Sigmoid colon (tissue), 7 donors: ENCODE measurements at places on chromosomes 4 and X. TPM values are rescaled to one million over a fixed set of nuclear protein-coding genes. Genes with fewer than 3 reads are reported as not detected.

DNA sequence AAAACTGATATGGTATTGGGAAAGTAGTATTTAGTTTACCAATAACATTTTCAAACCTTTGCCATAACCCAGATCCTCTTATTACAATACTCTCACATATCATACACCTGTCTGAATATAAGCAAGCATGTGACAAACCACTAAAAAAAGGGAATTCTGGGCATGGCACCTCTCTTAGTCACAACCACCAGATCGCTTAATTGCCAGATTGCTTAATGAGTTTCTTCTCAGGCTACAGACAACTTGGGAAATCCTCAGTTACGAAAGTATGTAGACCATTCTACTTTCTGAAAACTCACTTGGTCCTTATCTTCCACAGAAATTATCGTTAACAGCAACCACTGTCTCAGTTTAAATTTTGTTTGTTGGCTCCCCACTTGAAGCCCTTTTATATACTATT lies 2.1 kb downstream of the NAF1 start:
- DNase-seq = no peak

- no peak for DNase-seq
Observed at GRCh38 chrX:119003462-119003861, 29.0 kb downstream of the LONRF3 start.

The IRF2 gene
- total RNA-seq = 29.3 TPM

DNA sequence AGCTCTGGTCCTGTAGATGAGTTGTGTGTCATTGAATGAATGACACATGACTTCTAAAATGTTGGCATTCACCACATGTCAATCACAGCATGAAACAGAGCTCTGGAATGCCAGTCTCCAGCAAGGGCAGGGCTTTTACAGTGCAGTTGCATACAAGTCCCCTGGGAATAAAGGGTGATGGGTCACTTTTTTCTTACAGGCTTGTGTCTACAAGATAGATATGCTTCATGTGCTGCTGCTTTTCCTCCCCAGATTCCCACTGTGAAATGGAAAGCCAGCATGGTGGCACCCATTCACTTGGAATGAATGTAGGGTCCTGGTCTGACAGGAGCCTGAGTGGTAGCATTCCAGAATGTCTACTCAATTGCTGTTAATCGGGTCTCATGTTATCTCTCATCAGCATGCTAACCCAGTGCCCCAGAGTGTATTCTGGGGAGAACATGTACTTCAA lies 159.1 kb upstream of the KIT start:
- DNase-seq = no peak

GRCh38 chr4:184267206-184267608 lies 49.5 kb upstream of the ENPP6 start:
- no peak for DNase-seq

The CLDN34 gene
- total RNA-seq = not detected

The GYG2 gene
- total RNA-seq = 3.9 TPM

GRCh38 chrX:41275661-41276609 lies 58.0 kb upstream of the DDX3X start:
- DNase-seq = peak; percentile 86

DNA sequence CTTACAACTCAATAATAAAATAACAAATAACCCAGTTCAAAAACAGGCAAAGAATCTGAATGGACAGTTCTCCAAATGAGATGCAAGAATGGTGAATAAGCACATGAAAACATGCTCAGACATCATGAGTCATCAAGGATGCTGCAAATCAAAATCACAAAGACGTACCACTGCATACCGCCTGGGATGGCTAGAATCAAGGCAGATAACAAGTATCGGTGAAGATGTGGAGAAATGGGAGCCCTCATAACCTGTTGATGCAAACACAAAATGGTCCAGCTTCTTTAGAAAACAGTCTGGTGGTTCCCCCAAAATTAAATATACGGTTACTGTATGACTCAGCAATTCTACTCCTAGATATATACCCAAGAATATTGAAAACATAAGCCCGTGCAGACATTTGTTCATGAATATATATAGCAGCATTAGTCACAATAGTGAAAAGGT lies 32.5 kb downstream of the AKAP4 start:
- no peak for DNase-seq

- DNase-seq = no peak
Observed at GRCh38 chr4:77347351-77347966, 190.5 kb downstream of the CCNG2 start.

DNA sequence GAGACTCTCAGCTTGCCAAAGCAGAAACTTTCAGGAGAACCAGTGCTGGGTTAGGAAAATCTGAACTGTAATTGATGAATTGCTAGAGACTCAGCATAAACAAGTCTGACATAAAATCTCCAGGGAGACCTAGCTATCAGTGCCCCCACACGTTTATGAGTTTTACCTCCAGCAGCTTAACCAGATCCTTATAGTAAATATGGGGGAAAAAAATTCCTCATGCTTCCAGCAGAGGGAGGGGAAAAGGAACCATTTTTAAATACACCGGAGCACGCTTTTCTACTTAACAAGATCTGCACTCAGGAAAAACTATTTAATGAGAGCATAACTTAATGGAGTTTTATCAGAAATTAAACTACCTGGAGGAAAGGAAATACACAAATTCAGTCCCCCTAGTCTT lies 1040.7 kb upstream of the INTU start:
- DNase-seq = no peak

GRCh38 chrX:14899607-14900006 lies 26.4 kb downstream of the MOSPD2 start:
- DNase-seq = no peak

The VEGFD gene
- total RNA-seq = 0.81 TPM

The TCEAL7 gene
- total RNA-seq = 34.9 TPM

- DNase-seq = no peak
Observed at GRCh38 chr4:39655211-39655610, 16.5 kb upstream of the SMIM14 start.

DNA sequence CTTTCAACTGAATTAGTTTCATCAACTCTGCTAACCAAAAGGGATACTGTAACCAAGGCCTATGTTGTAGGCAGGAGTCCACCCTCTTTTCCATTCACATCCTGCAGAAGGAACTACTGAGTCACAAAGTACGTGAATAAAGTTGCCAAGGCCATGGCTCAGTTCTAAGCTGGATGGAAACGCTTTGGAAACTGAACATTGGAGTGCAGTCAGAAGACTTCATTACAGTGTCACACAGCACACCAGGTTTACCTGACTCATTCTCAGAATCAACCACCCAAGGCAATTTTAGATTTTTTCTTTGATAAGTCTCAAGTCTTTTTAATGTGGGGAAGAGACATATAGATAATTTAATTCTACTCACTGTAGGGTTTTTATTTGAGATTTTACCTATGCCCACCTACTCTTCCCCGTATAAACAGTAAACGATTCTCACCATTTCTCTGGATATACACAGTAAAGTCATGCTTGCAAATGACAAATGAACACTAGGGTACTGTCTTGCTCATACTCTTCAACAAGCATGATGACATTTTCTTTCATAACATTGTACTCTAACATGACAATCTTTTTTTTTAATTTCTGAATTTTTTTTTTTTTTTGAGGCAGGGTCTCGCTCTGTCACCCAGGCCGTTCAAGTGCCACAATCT lies 58.9 kb upstream of the RBM47 start:
- no peak for DNase-seq

DNA sequence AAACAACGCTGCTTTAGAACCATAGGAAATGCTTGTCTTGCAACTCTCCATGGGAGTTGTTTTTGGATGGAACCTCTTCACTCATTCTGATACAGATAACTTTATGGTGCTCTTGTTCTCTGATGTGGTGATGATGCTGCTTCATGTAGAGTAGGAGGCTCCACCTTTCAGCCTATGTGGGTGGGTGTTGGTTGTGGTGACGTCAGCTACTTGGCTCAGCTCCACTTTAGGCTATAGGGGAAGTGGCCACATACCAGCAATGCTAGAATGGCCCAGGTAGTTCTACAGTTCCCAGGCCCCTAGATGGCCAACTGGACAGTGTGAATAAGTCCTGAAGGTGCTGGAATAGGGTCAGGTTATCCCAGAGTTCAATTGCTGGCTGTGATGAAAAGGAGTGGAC lies 192.1 kb downstream of the TBX22 start:
- DNase-seq = no peak

- no peak for DNase-seq
Observed at GRCh38 chr4:138659037-138659811, 356.4 kb upstream of the NOCT start.

DNA sequence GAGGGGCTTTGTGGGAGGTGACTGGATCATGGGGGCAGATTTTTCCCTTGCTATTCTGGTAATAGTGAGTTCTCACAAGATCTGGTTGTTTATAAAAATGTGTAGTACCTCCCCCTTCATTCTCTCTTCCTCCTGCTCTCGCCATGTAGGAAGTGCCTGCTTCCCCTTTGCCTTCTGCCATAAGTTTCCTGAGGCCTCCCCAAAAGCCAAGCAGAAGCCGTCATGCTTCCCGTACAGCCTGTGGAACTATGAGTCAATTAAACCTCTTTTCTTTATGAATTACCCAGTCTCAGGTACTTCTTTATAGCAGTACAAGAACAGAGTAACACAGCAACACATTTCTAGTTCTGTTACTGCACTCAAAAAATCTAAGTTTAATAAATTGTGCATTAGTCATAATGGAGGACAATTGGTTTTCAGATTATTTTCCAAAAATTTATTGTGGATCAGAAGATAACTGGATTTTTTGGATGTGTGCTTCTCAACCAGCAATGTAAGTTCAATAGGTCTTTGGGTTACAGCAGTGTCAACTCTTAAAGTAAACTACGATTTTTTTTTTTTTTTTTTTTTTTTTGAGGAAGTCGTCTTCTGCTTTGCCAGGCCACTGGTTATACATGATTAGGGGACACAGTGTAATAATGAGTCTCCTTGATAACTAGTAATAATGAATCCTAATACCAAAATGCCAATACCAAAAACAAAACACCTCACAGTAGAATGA lies 69.9 kb downstream of the CHIC2 start:
- DNase-seq = no peak
